ENCODE measurements at places on chromosomes 3 and 15. TPM values are rescaled to one million over a fixed set of nuclear protein-coding genes. Genes with fewer than 3 reads are reported as not detected.

GRCh38 chr3:62241279-62241678 is 132.1 kb downstream of the FEZF2 start:
- DNase-seq = no peak

- no peak for DNase-seq
Observed at GRCh38 chr3:155766206-155766605, 21.3 kb upstream of the PLCH1 start.

DNA sequence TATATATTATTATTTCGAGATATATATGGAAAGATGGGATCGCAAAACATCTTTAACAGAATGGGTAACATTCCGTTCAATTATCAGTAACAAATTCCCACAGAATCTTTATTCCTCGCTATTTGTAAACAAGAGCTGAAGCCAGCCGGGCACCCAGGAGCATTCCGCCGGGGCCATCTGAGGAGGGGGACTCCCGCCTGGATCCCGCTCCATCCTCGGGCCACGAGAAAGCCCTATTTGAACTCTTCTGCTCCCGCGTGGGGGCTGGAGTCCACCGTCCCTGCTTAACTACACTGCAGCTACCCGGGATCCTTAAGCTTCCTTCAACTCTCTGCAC is 687 bp downstream of the GPR176 start:
- DNase-seq = no peak

DNA sequence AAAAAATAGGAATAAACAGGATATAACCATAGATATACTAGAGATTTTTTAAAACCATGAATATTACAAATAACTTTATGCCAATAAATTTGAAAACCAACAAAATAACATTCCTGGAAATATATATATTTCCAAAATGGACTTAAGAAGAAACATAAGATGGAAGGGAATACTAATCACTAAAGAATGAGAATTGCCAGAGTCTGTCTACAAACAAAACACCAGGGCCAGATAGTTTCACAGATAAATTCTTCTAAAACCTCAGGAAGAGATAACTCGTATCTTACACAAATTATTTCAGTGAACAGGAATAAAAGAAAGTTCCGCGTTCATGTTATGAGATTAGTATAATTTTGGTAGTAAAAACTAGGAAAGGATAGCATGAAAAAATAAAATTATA is 107.3 kb downstream of the HERC1 start:
- no peak for DNase-seq

DNA sequence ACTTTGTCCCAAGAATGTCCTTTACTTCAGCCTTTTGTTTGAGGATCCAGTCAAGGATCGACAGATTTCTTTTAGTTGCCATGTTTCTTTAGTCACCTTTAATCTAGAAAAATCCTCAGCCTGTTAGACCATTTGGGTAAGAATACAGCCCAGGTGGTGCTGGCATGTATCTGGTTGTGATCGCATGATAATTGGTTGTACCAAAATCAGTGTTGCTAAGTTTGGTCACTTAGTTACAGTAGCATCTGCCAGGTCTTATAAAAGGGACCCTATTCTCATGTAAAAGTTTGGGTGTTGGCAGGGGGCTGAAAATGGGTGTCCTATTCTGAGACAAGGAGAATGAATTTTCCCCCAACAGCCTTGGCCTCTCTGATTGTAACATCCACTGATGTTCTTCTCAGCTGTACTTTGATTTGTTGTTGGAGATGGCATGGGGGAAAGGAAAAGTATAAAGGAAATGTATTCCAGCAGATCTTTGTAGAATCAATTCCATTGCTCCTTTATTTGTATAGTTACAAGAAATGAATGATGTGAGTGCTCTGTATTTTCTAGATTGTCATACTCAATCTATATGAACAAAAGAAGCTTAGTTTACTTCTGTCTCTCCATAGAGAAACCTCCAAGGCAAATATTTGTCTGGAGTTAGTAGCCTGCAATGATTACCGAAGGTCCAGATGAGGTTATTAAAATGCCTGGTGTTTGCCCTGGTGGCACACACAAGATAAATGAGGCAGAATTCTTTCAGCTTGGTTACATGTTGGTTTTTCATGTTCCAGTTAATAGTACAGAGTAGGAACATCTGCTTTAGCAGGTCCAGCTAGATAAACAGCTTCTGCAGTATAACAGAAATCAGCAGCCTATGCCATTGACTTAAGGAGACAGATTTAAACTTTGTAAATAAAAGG is 65.7 kb downstream of the CMTM8 start:
- DNase-seq = no peak

DNA sequence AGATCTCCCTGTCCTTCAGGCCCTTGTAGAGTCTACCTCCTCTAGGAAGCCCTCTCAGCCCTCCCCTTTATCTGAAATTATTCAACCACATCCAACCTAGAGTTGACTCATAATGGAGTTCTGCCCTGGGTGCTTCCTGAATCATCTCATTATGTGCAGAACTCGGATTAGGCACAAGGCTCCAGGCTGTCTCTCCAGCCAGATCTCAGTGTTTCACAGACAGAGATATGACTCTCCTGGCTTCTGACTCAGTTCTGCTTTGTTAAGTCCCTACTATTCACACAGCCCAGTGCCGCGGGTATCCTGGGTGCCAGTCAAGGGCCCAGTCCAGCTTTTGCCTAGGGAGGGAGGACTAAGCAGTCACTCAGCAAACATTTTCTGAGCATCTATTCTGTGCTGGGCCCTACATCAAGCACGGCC is 9.3 kb downstream of the STRA6 start:
- no peak for DNase-seq

GRCh38 chr15:43214592-43215295 is 6.1 kb downstream of the EPB42 start:
- DNase-seq = no peak

DNA sequence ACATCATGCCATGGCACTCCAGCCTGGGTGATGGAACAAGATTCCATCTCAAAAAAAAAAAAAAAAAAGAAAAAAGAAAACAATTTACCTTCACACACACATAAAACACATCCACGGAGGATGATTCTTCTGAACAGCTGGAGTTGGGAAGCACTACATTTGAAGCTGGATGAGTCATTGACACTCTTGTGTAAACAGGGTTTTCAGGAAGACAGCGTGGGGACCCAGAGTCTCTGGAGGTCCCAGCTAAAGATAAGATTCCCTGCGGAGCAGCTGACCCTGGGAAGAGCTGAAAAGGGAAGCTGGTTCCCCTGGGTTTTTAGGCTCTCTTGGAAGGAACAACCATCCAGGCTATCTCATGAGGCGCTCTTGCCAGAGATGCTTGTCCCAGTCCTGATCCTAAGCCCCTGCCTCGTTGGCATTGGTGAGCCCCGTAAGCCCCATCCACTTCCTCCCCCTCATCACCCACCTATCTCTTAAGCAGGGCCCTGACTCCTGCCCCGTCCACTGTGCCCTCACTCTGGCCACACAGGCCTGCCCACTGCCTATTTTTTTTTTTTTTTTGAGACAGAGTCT is 32.0 kb upstream of the FURIN start:
- no peak for DNase-seq

DNA sequence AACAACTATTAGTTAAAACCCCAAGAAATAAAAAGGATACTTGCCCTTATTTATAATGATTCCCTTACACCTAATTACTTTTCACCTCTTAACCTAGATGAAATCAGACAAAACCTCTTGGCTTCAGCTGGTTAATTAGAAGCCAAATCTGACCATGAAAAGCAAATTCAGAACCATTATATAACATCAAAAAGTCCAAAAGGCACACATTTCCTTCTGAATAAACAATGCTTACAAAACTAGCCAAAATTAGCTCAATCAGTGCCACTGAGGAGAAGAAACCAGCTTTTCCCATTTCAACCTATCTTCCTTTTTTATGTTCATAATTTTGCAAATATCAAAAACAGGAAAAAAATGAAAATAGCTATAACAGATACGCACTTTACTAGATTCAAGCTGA is 3.2 kb downstream of the EHHADH start:
- DNase-seq = no peak

GRCh38 chr3:52215351-52215750 is 10.1 kb downstream of the TLR9 start:
- no peak for DNase-seq

DNA sequence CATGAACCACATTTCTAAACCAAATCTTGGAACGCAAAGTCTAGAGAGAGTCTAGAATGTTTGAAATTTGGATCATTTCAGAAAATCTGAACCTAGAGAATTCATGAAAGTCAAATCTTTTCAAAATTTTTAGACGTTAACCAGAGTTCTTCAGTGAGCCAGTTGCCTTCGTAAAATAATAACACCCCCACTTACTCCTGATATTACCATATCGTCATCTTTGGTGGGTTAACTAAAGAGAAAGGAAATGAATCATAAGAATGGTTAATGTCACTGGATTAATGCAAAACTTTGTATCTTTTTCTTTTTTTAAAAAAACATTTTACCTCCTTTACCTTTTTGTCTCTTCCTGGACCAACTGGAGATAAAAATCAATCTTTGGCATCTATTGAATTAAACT is 1.2 kb upstream of the ZBED2 start:
- no peak for DNase-seq

- DNase-seq = no peak
Observed at GRCh38 chr3:16347548-16347947, 82.5 kb downstream of the OXNAD1 start.

- no peak for DNase-seq
Observed at GRCh38 chr3:5312290-5312689, 124.8 kb downstream of the EDEM1 start.

DNA sequence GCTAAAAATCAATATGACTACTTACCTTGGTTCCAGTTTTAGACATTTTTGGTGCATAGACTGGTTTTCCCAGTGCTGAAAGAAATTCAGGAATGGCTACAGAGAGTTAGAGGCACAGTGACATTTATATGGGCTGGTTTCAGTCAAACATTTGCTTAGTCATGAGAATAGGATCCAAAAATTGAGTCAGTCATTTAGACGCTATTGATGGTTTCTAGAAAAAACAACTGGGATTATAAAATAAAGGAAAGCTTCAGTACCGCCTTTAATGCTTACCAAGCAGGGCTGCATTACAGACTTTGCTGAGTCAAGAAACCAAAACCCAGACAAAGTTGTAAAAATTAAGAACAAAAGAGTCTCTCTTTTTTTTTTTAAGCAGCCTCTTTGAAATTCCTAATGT is at the start of gene CRYGS:
Gene CRYGS, minus strand, starts transcription at position 100 of the 400 bp plus-strand sequence. Its CDS starts 54 bp downstream, at position 46.
- no peak for DNase-seq

- no peak for DNase-seq
Observed at GRCh38 chr15:99931703-99932603, 198.7 kb upstream of the LYSMD4 start.

DNA sequence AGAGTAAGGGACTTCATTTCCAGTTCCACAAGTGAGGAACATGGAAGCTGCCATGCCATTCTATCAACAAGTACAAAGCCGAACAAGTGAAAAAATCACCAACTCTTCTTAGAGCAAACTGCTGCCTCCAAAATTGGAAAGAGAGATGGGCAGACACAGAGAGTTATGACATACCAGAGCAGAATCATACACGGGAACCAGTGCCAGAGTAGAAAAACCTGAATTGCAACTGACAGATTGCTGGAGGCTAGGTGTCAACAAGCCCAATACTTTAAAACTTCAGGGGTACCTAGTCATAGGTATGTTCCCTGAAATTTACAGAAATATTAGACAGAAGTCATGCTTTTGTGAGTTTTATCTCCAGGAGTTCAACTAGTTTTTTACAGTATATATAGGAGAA is 62.0 kb downstream of the TTBK2 start:
- DNase-seq = no peak

DNA sequence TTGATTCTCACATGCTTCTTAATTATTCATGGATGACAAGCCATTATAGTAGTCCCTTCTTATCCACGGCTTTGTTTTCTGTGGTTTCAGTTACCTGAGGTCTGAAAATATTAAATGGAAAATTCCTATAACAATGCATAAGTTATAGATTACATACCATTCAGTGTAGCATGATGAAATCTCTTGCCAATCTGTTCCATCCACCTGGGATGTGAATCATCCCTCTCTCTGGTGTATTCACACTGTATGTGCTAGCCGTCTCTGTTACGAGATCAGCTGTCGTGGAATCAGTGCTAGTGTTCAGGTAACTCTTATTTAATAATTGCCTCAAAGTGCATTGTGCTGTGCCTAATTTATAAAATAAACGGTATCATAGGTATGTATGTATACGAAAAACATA is 5.2 kb downstream of the WDR5B start:
- no peak for DNase-seq

The SCN11A gene
- total RNA-seq = not detected

The SCAANT1 gene
- total RNA-seq = not detected

The CFAP100 gene
- total RNA-seq = not detected

The GP5 gene
- total RNA-seq = not detected

The COL8A1 gene
- 3,570 TPM for total RNA-seq

The VILL gene
- total RNA-seq = 2.6 TPM

The LRRIQ4 gene
- total RNA-seq = not detected

The BMF gene
- total RNA-seq = 40.9 TPM
